ENCODE measurements at places on chromosomes 13 and 19.

DNA sequence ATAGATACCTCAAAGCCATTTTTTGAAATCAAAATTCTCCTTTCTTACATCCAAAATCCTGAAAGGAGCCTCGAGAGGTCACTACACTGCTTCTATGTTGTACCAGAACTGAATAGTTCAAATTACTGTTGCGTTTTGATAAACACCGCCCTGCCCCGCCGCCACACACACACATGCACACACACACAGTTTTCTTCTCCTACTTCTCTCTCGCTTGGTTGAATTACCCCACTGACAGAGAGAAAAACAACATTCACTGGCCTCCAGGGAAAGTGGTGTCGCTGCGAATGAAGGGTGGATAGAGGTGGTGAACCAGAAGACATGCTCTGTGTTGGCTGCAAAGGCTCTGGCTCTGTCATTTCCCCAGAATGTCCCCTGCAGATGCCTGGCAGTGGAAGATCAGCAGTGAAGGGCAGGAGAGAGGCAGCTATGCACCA is 183.4 kb upstream of the RFC3 start:
- no peak for DNase-seq

DNA sequence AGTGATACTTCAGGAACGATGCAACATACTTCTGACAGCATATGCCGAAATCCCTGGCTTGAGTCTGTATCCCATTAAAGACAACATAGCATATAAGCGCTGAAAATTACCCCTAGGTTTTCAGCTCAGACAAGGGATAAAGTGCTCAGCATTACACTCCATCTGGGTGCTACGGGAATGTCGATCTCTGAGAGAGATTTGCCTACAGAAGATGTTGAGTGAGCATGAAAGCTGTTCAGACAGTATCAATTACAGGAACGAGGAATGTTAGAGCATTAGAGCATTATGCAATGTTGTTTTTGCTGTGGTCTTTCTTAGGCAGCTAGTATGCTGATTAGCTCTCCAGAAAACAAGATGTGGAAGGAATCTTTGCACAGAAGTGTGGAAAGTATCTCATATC is 484.5 kb downstream of the LIG4 start:
- DNase-seq = no peak

- DNase-seq = no peak
Measured at GRCh38 chr19:38047641-38048040, 140.6 kb downstream of the SIPA1L3 start.

GRCh38 chr13:62356977-62357376 is 941.3 kb upstream of the PCDH20 start:
- no peak for DNase-seq

DNA sequence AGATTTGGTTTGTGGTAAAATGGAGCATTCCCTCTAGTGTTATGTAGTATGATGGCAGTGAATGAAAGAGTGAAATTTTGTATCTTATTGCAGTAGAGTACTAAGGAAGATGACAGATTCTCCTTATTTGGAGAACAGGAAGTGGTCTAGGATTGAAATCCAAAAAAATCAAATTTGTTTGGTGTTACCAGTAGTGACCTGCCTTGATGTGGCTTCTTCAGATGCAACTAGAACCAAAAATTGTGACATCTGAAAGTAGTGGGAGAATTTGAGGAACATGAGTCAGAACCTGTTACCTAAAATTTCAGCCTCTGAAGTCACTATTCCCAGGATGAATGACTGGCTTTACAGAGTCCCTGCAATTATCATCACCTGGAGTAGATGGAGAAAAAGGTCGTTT is 165.9 kb downstream of the KLF5 start:
- no peak for DNase-seq

DNA sequence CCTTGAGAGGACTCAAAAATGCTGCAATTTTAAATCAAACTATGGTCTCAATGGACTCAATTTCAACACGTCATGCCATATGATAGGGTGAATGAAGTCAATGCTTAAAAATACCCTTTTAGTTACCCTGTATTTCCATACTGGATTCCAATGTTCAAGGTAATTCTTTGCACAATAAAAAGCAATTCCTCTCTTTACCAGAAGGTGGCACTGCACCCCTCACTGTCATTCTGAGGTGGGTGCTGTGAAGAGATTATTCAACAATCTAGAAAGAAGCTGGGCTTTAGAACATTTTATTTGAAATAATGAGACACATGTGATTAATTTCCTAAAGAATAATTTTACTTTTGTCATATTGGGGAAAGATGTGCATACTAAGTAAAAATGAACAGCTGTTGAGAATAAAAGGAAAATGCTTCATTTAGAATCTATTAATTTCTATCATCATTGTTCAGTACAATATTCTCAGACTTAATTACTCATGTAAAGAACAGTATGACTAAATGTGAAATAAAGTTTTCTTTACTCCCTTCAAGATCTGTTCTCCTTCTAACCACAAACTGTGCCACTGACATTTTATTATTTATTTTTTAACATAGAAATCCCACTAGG is 789.1 kb downstream of the GPC5 start:
- DNase-seq = peak; percentile 39

- DNase-seq = no peak
Measured at GRCh38 chr19:18855647-18856384, 24.1 kb downstream of the UPF1 start.

DNA sequence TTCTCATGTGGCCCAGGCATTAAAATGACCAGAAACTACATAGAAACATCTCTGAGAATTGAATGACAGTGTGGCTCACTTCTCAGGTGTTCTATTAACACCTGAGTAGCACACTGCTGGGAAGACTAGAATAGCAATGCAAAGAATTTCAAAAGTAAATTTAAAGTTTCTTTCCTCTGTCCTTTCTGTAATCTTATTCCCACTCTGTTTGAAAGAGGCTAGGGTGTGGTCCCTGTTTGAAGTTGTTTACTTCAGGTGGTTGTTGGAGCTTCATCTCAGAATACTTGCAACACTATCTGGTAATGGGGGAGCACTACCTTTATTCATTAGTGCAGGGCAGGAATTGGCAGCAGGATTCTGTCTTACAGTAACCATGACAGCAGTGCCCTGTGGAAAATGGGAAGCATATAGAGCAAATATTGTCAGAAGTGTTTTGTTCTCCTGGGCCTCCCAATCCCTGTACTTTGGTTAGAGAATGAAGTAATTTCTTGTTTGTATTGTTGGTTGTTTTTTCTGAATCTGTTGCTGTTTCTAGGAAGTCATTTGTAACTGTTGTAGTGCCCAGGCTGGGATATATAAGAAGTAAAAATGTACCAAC is 1210.2 kb upstream of the ATXN8OS start:
- no peak for DNase-seq

- no peak for DNase-seq
Measured at GRCh38 chr19:9724157-9724556, 44.4 kb downstream of the ZNF846 start.

DNA sequence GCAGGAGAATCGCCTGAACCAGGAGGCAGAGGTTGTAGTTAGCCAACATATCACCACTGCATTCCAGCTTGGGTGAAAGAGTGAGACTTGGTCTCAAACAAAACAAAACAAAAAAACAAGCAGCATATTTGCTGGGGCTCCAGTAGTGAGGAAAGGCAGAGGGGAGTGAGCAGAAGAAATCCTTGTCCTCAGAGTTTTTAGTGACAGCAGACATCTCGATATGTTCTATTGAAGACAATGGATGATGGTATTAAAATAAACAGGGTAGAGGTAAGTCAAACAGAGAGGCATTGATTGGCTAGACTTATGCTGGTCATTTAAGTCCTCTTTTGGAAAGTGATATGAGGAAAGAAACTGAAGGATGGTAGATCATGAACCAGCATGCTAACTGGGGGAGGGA is 19.0 kb downstream of the NLRP7 start:
- no peak for DNase-seq

DNA sequence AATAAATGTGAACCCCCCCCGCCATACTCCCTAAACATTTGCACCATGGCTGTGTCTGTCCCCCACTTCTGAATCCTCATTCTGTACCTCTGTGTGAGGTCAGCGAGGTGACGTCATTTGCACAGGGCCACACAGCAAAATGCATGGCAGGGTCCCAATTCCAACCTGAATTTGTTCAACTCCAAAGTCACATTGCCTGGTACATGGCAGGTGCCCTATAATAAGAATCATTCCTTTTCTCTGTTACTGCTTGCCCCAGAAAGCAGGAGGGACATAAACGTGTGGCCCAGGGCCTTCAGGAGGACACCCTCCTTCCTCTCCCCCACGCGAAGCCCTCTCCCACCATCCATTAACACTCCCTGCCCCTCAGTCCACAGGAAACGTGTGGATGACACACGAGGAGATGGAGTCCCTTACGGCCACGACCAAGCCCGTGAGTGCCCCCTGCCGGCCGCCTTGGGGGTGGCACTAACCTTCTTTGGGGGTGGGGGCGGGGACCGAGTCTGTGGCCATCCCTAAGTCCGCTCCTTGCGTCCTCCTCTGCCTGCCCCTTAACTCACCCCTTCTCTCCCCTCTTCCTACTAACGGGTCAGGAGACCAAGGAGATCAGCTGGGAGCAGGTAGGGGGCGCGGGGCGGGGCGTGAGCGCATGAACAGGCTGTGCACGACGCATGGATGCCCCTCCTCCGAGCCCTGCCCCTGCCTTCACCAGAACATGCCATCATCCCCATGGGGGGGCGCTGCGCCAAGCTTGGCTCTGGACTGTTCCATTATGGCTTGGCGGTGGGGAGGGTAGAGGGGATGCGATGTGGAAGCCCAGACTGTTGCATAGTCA is 9.4 kb downstream of the HRC start:
- DNase-seq = peak; percentile 94

DNA sequence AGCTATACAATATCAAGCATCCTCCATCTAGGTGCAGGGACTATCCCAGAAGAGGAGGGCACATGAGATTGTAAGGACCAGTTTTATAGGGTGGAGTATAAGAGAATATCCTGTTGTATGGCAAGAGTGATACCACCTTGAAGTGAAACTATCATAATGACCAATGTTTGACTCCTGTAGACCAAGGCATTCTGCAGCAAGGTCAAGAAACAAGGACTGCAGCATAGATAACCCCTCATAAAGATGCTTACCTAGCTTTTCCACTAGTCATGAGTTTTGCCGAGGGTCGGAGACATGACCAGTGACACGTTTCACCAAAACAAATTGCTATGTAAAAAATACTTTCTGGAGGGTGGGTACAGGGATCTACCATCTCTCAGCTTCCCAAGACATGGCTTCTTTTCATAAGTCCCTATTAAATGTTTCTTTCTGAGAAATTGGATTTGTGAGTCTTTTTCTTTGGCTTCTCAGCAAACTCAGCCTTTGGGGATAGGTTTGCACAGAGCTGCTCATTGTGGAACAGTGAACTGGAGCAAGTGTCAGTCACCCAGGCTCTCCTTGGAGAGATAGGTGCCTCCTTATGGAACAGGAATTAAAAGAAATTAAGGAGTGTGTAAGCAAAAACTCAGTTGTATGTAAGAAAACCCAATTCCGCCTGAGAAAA is 28.2 kb upstream of the CYSLTR2 start:
- DNase-seq = no peak

DNA sequence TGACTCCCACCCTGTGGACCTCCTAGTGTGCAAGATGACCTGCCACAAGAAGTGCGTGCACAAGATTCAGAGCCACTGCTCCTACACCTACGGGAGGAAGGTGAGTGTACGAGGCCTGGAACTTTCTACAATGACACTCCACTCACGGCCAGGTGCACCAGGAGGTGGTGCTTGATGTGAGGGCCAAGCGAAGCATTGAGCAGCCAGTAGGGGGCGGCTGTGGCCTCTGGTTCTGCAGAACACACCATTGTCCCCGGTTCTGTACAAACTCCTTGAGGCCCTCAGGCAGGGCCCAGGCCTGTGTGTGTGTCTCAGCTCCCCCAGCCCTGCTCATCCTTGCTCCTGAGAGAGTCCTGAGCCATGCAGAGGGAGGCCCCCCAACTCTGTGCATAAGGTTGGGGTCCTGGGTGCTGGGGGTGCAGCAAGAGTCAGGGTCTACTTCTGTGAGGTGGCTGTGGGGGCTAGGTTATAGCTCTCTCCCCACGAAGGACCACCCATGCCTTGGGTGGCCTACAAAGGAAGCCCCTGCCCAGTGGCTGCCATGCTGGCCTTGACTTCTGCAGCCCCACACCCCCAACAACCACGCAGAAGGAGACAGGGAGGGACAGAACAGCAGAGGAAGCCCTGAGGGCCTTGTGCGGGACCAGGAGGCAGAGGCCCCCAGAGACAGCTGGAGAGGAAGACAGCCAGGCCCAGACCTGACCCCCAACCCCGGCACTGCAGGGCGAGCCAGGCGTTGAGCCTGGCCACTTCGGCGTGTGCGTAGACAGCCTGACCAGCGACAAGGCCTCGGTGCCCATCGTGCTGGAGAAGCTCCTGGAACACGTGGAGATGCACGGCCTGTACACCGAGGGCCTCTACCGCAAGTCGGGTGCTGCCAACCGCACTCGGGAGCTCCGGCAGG is 9.7 kb upstream of the USE1 start:
- DNase-seq = peak; percentile 57

- no peak for DNase-seq
Measured at GRCh38 chr13:78065141-78065540, 146.5 kb upstream of the EDNRB start.

DNA sequence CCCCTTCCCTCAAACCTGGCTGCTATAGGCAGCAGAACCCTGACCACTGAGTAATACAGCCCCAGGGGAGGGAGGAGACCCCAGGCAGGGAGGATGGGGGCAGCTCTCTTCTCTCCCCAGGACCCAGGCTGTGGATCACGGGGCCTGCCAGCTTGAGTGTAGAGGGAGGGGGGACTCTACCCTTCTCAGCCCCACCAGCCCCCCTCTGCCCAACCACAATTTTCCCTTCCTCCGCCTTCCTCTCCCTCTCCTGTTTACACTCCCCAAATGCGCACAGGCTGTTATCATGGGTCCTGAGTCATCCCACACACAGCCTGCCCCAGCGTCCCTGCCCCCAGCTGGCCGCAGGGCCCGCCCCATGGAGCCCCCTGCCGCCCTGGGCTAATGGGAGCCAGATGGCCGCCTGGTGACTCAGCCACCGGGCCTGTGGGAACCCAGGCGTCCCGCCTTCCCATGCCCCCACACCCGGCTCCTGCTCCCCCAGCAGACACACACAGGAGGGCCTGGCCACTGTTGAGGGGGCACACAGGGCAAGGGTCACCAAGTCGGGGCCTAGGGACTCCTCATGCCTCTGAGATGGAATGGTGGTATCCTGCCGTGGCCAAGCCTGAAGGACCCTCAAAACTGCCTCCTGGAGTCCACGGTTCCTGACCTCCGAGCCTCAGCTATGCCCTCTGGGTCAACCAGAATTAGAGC is 13.6 kb downstream of the CCDC97 start:
- DNase-seq = peak; percentile 69

- no peak for DNase-seq
Measured at GRCh38 chr13:32176696-32177095, 138.5 kb downstream of the ZAR1L start.

Measured in nephron progenitor cell (in vitro differentiated cells).